ENCODE measurements at places on chromosomes 6 and 20.

GRCh38 chr6:142332393-142333098, 30.7 kb downstream of the ADGRG6 start:
- no peak for DNase-seq
- no peak overlapping the region for H3K4me3 ChIP-seq
- H3K27me3 ChIP-seq: no peaks in the 10 kb centered on the region
- H3K36me3 ChIP-seq: no peaks in the 10 kb centered on the region
- H3K27ac ChIP-seq: no peak overlapping the region

- no peak for DNase-seq
- peaks cover 83% of the 10 kb centered on the region for H3K36me3 ChIP-seq
- no peak overlapping the region for H3K4me3 ChIP-seq
- H3K27me3 ChIP-seq: no peaks in the 10 kb centered on the region
- peak overlapping the region; percentile 83 for H3K27ac ChIP-seq
Measured at GRCh38 chr6:39887692-39888450, 46.4 kb downstream of the MOCS1 start.

DNA sequence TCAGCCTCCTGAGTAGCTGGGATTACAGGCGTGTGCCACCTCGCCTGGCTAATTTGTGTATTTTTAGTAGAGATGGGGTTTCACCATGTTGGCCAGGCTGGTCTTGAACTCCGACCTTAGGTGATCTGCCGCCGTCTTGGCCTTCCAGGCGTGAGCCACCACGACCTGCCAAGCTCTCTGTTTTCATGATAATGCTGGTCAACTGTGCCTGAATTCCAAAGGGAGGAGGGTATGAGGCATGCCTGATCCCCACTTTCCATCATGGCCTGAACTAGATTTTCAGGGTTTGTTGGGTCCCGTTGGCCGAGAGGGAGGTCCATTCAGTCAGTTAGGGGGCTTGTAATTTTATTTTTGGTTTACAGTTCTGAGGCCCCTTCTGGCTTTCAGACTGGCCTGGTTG, 28.0 kb upstream of the ANGPT4 start:
- DNase-seq: no peak
- no peak overlapping the region for H3K27ac ChIP-seq
- peaks cover 31% of the 10 kb centered on the region for H3K27me3 ChIP-seq
- H3K4me3 ChIP-seq: no peak overlapping the region
- no peaks in the 10 kb centered on the region for H3K4me1 ChIP-seq

- DNase-seq: no peak
- no peak overlapping the region for H3K4me3 ChIP-seq
- H3K27me3 ChIP-seq: no peaks in the 10 kb centered on the region
Measured at GRCh38 chr20:59074456-59074855, 31.9 kb upstream of the PRELID3B start.

DNA sequence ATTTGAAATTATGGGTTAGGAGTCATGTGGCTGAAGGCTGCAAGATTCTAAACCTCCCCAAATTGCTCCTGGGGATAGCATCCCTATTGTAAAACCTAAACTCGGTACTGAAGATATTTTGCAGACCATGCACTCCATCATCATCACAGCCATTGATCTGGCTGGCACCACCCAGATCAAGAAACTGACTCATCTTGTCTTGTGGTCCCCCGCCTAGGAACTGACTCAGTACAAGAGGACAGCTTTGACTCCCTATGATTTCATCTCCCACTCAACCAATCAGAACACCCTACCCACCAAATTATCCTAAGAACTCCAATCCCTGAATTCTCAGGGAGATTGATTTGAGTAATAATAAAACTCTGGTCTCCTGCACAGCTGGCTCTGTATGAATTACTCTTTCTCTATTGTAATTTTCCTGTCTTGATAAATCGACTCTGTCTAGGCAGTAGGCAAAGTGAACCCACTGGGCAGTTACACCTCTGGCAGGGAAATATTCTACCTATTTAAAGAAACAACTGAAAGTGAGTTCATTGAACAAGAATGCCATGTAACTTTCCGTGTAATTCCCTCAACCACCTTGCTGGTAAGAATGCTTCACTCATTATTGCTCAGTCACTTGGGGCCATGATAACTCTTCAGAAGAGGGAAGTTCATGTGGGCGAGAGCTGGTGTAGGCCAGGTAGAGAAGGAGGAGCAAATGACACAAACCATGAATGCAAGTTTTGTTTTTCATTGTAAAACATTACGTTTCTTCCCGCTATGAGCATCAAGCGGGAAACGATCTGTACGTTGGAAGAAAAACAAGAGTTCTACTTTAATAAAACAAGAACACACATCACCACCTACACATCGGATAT, 602.9 kb upstream of the ARID1B start:
- H3K4me3 ChIP-seq: no peak overlapping the region
- H3K36me3 ChIP-seq: no peaks in the 10 kb centered on the region
- H3K27ac ChIP-seq: no peak overlapping the region
- no peak for DNase-seq

DNA sequence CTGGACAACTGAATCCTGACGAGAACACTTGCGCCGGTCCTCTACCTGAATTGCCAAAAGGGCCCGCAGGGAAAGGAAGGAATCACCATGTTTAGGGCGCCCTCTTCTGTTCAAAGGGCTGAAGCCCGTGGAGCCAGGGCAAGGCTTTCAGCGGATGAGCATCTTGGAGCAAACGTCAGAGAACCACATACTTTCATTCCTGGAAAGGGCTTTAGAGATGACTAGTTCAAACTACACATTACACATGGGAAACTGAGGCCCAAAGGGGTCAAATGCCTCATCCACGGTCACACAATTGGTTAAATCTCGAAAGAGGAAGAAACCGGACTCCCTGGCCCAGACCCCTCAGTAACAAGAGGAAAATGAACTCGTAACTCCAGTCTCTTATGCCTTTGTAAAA, 11.5 kb upstream of the ZNF133 start:
- no peak overlapping the region for H3K27ac ChIP-seq
- H3K4me1 ChIP-seq: peaks cover 3% of the 10 kb centered on the region
- H3K36me3 ChIP-seq: no peaks in the 10 kb centered on the region
- no peak overlapping the region for H3K4me3 ChIP-seq

- no peak overlapping the region for H3K27ac ChIP-seq
- no peaks in the 10 kb centered on the region for H3K27me3 ChIP-seq
- H3K4me1 ChIP-seq: no peaks in the 10 kb centered on the region
- H3K36me3 ChIP-seq: no peaks in the 10 kb centered on the region
Measured at GRCh38 chr6:118715376-118715775, 64.0 kb upstream of the CEP85L start.

DNA sequence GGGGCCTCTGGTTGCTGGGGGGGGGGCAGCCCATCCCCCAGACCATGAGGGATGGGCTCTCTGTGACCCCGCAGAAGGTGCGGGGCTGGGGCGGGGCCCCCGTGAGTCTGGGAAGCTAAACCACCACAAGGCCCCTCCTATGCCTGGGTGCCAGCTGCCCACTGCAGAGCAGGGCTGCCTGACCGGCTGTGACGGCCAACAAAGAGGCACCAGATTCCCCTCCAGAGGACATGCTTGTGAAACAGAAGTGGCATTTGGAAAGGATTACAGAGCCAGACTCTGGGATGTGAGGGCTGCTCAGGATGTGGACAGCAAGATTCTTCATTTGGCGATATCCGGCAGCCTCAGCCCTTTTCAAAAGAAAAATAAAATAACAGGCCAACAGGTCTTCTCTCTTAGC, 16.5 kb upstream of the NTSR1 start:
- H3K4me1 ChIP-seq: peaks cover 20% of the 10 kb centered on the region
- no peaks in the 10 kb centered on the region for H3K36me3 ChIP-seq
- H3K27ac ChIP-seq: no peak overlapping the region
- DNase-seq: no peak
- peaks cover 4% of the 10 kb centered on the region for H3K27me3 ChIP-seq
- no peak overlapping the region for H3K4me3 ChIP-seq

DNA sequence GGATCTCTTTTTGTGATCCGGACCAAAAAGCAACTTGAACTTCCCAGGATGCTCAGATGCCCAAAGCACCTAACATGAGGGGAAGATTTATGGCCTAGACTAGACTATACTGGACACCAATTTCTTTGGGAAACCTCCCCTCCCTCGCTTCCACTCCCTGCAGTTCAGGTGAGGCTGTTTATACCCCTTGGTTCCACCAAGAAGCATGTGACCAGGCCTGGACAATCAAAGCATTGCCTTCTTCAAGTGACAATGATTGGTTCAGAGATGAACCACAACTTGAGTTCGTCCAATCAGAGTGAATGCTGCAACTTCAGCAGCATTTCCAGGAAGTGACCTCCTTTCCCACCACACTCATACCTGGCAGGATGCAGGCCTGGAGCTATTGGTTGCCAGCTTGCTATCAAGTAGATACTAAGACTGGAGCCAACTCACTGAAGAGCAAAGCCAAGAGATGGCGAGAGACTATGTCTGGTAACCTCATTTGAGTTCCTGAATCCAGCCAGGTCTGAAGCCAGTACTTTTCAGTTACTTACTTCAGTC, 45.6 kb upstream of the SLC9A8 start:
- no peak overlapping the region for H3K27ac ChIP-seq
- H3K4me3 ChIP-seq: no peak overlapping the region
- no peak for DNase-seq
- H3K4me1 ChIP-seq: peaks cover 45% of the 10 kb centered on the region

DNA sequence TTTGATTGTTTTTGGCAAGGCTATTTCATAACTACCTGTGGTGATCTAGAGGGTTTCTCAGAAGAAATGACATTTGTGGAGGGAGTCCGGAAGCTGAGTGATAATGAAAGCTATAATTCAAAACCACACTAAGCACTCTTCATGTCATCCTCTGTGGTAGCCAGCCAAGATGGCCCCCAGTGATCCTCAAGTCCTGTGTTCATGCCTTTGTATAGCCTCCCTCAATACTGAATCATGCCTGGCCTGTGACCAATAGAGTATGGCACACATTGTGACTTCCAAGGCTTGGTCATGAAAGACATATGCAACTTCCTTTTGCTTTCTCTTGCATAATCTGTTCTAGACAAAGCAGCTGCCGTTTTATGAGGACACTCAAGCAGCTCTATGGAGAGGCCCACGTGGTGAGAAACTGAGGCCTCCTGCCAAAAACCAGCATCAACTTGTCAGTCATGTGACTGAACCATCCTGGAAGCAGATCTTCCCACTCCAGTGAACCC, 12.8 kb upstream of the DNAAF9 start:
- H3K27ac ChIP-seq: no peak overlapping the region
- H3K36me3 ChIP-seq: no peaks in the 10 kb centered on the region
- H3K27me3 ChIP-seq: no peaks in the 10 kb centered on the region
- DNase-seq: no peak
